Activated CD4-positive, alpha-beta memory T cell treated with anti-CD3 and anti-CD28 coated beads for 36 hours (primary cell): ENCODE measurements at places on chromosomes 12 and 14. TPM values are rescaled to one million over a fixed set of nuclear protein-coding genes. Genes with fewer than 3 reads are reported as not detected.

CELA1 gene
- not detected for total RNA-seq

FAM234B gene
- total RNA-seq, result 6.8 TPM

CIROP gene
- not detected for total RNA-seq

- H3K36me3 ChIP-seq, result peaks cover 7% of the 10 kb centered on the region
- DNase-seq, result no peak
- no peak overlapping the region for H3K27ac ChIP-seq
- H3K4me1 ChIP-seq, result peaks cover 4% of the 10 kb centered on the region
These were observed 39.5 kb downstream of the CLIP1 start for GRCh38 chr12:122382919-122383350.

DNA sequence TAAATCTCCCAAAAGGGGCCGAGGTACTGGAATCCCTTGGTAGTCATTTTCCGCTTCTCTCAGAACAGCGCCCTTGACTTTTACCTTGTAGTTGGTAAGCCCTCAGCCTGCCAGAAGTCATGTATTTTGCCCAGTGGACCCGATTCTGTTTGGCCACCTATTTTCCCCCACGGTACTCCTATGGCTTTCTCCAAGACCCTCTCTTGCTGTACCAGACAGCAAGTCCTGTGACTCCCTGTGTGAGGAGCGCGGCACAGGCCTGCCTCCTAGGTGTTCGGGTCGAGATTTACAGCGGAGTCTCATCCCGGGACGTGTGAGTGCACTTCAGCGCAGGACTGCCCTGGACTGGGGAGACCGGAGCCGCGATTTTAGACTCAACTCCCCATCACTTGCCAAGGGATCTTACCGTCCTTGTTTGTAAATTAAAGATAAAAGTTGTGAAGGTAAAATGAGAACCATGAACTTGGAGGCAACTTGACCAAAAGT lies 1.1 kb upstream of the MBD6 start:
- peak overlapping the region; percentile 100 for H3K27ac ChIP-seq
- H3K36me3 ChIP-seq, result peaks cover 37% of the 10 kb centered on the region
- DNase-seq, result no peak
- peaks cover 55% of the 10 kb centered on the region for H3K4me1 ChIP-seq

GRCh38 chr14:25350802-25351201 lies 300.9 kb upstream of the STXBP6 start:
- no peak overlapping the region for H3K27ac ChIP-seq
- no peaks in the 10 kb centered on the region for H3K4me1 ChIP-seq
- no peak overlapping the region for H3K4me3 ChIP-seq
- DNase-seq, result no peak

DNA sequence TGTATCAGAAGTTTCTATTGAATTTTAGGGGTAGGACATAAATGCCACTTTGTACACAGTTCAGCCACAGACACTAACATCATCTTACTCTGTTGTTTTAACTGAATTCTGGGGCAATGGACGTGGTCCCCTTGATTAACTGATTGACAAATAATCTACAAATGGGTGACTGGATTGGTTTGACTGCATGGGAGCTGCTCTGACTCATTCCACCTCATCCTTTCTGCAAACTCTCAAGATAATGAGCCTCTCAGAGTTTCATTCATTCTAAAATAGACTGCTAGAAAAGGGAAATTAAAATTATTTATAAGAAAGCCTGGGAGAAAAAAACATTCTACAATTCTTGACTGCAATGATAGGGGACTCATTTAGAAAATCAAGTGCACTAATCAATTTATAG lies 570.4 kb upstream of the SEL1L start:
- H3K4me3 ChIP-seq, result no peak overlapping the region
- DNase-seq, result no peak
- no peak overlapping the region for H3K27ac ChIP-seq
- H3K27me3 ChIP-seq, result no peaks in the 10 kb centered on the region
- no peaks in the 10 kb centered on the region for H3K4me1 ChIP-seq
- H3K36me3 ChIP-seq, result no peaks in the 10 kb centered on the region

DNA sequence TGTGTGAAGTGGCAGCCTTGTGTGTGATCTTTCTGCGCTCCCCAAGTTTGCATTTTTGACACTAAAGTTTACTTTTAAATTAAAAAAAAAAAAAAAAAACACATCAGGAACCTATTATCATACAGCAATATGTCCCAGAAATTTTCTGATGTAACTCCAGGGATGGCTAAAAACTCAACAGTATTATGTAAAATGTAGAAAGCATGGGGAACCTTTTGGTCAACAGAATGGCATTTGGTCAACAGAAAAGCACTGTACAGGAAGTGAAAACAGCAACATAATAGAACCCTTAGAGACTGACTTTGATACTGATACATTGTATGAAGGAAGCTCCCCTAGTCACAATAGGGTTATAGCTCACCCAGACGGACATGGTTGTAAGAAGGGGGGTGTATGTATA lies 224.3 kb downstream of the ITPR2 start:
- no peak overlapping the region for H3K27ac ChIP-seq
- peaks cover 8% of the 10 kb centered on the region for H3K36me3 ChIP-seq
- H3K27me3 ChIP-seq, result no peaks in the 10 kb centered on the region
- no peak overlapping the region for H3K4me3 ChIP-seq
- no peak for DNase-seq

DNA sequence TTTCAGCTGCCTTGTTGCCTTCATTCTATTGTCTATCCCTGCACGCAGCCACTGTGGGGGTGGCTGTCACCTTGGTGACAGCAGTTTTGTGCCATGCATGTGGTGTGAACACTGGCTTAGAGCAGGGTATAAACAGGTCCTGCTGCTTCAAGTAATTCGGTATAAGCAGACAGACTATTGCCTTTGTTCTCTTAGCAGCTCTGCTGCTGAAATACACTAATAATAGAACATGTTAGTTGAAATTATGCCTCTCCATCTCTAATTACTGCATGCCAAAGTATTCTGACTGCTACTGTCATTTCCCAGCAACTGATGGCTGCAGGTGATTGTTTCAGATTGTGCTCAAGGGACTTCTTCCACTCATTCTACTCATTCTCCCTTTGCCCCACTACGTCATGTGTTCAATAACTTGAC lies 34.6 kb downstream of the PTPRO start:
- no peak overlapping the region for H3K4me3 ChIP-seq
- no peak overlapping the region for H3K27ac ChIP-seq
- DNase-seq, result no peak

GRCh38 chr14:69666112-69666511 lies 54.7 kb downstream of the SUSD6 start:
- no peaks in the 10 kb centered on the region for H3K27me3 ChIP-seq
- no peak overlapping the region for H3K4me3 ChIP-seq
- peak overlapping the region; percentile 93 for H3K27ac ChIP-seq
- no peak for DNase-seq
- peaks cover 53% of the 10 kb centered on the region for H3K36me3 ChIP-seq

DNA sequence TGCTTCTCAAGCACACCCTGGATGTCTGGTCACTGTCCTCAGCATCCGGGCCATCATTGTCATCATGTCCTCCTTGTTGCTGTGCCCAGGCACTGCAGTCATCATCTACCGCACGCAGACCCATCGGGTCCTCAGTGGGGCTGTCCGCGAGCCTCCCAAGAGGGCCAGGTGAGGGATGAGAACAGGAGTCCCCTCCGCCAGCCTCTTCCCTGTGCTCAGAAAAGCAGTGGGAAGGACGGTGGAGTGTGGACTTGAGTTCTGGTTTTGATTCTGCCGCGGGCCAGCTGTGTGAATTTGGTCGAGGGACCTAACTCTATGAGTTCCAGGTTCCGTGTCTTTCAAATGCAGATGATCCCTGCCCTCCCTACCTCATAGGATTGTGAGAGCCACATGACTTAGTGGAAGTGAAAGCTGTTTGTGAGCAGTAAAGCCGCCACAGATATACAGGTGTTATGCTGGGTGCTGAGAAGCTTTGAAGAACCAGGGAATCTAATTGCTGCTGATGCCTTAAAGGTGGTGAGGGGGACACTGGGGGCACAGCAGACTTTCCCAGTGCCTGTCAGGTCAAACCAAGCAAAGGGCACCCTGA lies 122.9 kb upstream of the RAP1B start:
- H3K27me3 ChIP-seq, result peaks cover 4% of the 10 kb centered on the region
- H3K4me3 ChIP-seq, result no peak overlapping the region
- DNase-seq, result no peak
- peaks cover 3% of the 10 kb centered on the region for H3K36me3 ChIP-seq
- H3K27ac ChIP-seq, result no peak overlapping the region
